Left lung (tissue), 14 donors: ENCODE measurements at places on chromosomes 3 and 15. TPM values are rescaled to one million over a fixed set of nuclear protein-coding genes. Genes with fewer than 3 reads are reported as not detected.
A peak's percentile ranks its signal among the peaks of the same experiment; 100 is the strongest.

- peak overlapping the region; percentile 92 for H3K4me3 ChIP-seq
- peak overlapping the region; percentile 91 for H3K27ac ChIP-seq
- DNase-seq = no peak
- H3K36me3 ChIP-seq = no peaks in the 10 kb centered on the region
- peaks cover 34% of the 10 kb centered on the region for H3K4me1 ChIP-seq
Measured at GRCh38 chr3:184155644-184156521, 706 bp downstream of the DVL3 start.

DNA sequence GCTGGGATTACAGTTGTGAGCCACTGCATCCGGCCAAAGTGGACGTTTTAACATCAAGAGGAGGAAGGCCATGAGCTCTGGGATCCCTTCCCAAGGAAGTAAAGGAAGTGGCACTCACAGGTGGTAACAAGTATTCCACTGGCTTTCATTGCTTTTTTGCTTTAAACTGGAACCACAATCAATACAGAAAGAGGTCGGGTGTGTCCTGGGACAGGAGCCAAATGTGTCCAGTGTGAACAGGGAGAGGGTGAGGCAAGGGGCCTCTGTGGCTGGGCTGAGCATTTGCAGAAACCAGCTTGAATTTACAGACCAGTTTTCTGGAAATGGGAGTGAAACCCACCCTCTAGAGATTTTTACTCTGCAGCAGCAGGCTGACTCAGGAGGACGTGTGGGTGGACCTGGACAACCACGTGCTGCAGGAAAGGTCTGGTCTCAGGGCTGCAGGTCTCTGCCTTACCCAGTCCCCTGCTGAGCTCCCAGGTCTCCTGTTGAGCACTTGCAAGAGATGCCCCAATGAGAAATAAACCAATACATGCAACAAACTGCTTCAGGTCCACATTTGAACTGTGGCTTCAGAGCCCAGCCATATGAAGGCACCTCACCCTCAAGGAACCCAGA lies 42.8 kb upstream of the TMEM115 start:
- H3K4me3 ChIP-seq = no peak overlapping the region
- no peaks in the 10 kb centered on the region for H3K4me1 ChIP-seq
- DNase-seq = no peak
- no peaks in the 10 kb centered on the region for H3K36me3 ChIP-seq
- H3K27ac ChIP-seq = no peak overlapping the region

DNA sequence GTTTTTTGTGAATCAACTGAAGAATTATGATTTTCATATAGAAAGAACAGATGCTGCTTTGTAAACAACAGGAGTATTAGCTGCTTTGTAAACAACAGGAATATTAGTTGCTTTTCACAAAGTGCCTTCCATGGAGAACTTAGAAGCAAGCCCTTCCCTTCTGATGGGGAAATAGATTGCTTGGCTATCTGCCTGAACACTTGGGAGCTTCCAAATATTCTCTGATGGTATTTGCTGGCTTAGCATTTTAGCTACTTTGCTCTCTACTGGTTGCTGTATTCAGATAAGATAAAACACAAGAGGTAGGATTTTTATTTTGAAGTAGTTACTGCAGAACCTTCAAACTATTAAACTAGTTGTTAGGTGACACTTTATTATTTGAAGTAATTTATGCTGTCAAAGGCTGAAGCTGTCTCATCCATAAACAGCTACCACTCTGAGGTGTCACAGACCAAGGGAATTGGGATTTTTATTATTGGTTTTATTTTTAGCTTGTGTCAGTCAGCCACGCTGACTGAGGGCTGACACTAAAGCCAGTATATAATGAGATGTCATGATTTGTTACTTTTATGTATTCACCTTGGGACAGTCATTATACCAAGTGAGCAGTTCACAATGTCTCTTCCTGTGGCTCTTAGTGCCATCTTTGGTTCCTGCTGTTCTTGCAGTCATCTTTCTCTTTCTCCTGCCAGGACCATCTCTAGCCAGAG lies 50.0 kb downstream of the ZIC1 start:
- no peaks in the 10 kb centered on the region for H3K4me1 ChIP-seq
- H3K27me3 ChIP-seq = no peaks in the 10 kb centered on the region
- no peak overlapping the region for H3K27ac ChIP-seq
- peak; percentile 53 for DNase-seq

DNA sequence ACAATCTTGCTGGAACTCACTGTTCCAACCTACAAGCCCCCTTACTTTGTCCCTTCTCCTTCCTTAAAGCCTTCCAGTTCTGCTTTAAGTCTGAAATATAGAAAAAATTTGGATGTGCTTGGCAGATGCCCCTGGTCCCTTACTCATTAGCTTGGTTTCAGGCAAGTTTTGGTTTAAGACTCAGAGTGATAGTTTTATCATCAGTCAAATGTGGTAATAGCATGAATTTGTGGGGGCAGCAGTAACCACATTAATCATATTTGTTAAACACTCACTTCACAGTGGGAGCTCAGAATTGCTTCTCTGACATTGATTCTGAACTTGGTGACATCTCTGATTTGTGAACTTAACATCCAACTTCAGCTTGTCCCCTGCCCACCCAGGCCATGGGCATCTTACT lies 58.3 kb upstream of the ALDH1A3 start:
- no peaks in the 10 kb centered on the region for H3K4me1 ChIP-seq
- H3K27me3 ChIP-seq = no peaks in the 10 kb centered on the region
- H3K4me3 ChIP-seq = no peak overlapping the region
- no peak for DNase-seq

GRCh38 chr3:46998121-46998851 lies 18.8 kb downstream of the NBEAL2 start:
- no peaks in the 10 kb centered on the region for H3K27me3 ChIP-seq
- H3K36me3 ChIP-seq = no peaks in the 10 kb centered on the region
- peaks cover 22% of the 10 kb centered on the region for H3K4me1 ChIP-seq
- no peak overlapping the region for H3K4me3 ChIP-seq
- DNase-seq = peak; percentile 77
- no peak overlapping the region for H3K27ac ChIP-seq

Gene SCG5
- 10.8 TPM for total RNA-seq

Gene MKRN2OS
- total RNA-seq = 1.6 TPM

Gene FAH
- 68.7 TPM for total RNA-seq

Gene PPARG
- total RNA-seq = 39.6 TPM

Gene FRMD5
- total RNA-seq = 2.4 TPM

Gene CACNA2D3
- 1.4 TPM for total RNA-seq
